ENCODE measurements at places on chromosomes 6 and 20.

DNA sequence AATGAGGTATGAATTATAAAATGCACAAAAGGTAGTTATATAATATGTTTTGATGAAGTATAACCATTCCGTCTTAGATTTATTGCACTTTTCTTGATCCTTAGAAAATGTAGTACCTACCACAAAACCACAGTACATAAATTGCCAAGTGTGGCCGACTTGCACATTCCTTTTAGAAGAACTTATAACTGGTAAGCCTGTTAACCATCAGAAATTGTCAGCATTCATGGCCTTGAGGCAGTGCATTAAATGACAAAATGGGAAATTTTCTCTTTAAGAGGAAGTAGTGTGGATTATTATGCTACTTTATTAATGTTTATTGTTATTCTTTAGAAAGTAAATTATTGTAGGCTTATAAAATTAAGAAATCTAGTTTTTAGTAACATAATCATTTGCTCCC, 29.6 kb downstream of the TAB2 start:
- no peak overlapping the region for H3K4me3 ChIP-seq
- H3K36me3 ChIP-seq = no peaks in the 10 kb centered on the region
- no peaks in the 10 kb centered on the region for H3K27me3 ChIP-seq
- H3K4me1 ChIP-seq = no peaks in the 10 kb centered on the region

DNA sequence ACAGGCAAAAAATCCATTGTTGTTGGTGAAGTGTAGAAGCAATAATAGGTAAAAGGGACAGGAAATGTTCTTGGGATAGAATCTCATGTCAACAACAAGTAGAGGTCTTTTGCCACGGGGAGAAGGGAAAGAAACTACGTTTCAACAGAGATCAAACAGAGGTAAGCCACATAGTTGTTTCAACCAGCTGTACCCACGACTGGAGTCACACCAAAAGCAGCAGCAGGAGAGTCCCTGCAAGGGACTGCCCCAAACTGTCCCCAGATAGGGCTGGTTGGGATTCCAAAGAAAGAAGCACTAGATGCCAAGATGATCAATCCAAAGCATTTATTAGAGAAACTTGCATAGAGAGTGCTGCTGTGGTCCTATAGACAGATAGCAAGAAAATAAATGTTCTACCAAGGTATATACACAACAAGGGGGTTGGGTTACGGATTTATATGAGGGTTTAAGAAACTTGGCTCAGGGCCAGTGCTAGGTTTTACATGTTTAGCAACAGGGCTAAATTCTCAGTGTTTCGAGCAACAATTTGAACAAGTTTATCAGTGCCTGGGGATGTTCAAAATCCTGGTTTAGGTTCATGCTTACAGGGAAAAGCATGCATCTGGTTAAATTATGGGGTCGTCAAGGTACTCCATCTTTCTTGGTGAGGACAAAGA, 466.5 kb downstream of the MMUT start:
- no peak for DNase-seq
- H3K4me1 ChIP-seq = no peaks in the 10 kb centered on the region
- no peaks in the 10 kb centered on the region for H3K27me3 ChIP-seq
- no peak overlapping the region for H3K4me3 ChIP-seq
- no peak overlapping the region for H3K27ac ChIP-seq
- no peaks in the 10 kb centered on the region for H3K36me3 ChIP-seq

DNA sequence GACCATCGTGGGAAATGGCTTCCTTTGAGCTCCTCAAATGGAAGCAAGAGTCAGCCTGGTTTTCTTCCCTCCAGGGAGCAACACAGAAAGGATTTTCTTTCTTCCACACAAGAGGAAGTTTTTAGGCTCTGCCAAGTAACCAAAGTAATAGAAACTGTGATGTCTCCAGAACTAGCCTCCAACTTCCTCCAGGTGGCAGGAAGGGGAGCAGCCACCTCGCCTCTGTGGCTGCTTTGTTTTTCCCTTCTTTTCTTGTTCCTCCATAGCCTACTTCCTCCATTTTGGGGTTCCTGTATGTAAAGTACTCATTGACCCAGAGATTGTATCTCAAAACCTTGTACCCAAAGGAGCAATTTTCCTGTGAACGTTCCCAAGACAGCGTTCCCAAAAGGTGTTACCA, 32.7 kb upstream of the CCR6 start:
- H3K27ac ChIP-seq = no peak overlapping the region
- H3K36me3 ChIP-seq = no peaks in the 10 kb centered on the region
- no peaks in the 10 kb centered on the region for H3K27me3 ChIP-seq
- no peaks in the 10 kb centered on the region for H3K4me1 ChIP-seq
- H3K4me3 ChIP-seq = no peak overlapping the region

DNA sequence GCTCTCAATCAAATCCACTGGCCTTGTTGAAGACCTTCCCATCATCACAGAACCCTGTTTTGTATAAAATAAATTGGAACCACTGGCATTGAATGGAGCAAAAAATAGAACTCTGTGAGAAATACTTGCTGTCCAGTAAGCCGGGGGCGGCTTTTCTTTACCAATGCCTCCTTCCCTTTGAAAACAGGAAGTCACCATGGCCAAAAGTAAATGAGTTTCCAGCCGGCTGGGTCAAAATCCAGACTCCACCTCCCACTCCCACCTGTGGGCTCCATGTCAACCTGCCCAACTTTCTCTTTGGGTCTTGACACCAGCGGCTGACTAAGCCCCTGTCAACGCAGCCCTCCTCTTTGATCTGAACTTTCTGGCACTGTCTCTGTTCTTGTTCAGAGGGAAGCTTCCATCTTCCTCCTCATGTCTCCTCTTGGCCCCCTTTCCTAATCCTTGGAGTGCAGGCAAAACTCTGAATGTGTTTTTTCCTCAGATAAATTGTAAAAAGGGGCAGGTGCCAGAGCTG, 95.2 kb downstream of the TFAP2C start:
- H3K27ac ChIP-seq = no peak overlapping the region
- no peaks in the 10 kb centered on the region for H3K4me1 ChIP-seq
- no peaks in the 10 kb centered on the region for H3K27me3 ChIP-seq

Data from cardiac muscle cell (in vitro differentiated cells and primary cell).